ENCODE measurements at places on chromosomes 13 and 19. TPM values are rescaled to one million over a fixed set of nuclear protein-coding genes. Genes with fewer than 3 reads are reported as not detected.
A peak's percentile ranks its signal among the peaks of the same experiment; 100 is the strongest.

DNA sequence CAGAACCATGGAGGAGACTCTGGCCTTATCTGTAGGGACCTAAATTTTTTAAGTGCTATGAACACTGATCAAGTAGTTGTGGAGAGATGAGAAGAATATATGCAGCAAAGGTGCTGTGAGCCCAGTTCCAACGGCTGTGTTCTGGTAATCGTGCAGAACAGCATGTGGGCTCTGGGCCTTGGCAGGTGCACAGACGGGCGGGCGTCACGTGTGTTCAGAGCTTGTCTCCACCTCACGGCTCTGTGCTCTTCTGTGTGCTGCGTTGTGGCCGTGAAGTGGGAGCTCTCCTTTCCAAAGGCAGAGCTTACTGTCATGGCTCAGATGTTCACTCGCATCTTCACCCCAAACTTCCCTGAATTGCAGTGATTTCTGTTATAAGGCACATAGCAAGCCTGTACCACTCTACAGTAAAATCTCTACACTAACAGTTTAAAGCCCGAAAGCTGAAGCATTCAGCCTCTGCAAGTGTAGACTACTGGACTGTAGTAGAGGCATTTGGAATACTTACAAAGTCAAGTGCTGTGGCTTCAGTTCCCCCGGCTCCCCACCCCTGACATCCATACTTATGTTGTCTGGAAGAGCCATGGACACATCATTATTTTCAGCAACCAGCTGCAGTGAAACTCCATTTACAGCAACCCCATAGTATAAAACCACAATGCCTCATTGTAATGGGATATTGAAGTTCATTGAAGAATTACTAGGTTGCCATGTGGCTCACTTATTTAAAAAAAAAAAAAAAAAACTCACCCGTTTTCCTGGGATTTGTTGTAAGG lies 27.5 kb upstream of the TEX29 start:
- DNase-seq = no peak

DNA sequence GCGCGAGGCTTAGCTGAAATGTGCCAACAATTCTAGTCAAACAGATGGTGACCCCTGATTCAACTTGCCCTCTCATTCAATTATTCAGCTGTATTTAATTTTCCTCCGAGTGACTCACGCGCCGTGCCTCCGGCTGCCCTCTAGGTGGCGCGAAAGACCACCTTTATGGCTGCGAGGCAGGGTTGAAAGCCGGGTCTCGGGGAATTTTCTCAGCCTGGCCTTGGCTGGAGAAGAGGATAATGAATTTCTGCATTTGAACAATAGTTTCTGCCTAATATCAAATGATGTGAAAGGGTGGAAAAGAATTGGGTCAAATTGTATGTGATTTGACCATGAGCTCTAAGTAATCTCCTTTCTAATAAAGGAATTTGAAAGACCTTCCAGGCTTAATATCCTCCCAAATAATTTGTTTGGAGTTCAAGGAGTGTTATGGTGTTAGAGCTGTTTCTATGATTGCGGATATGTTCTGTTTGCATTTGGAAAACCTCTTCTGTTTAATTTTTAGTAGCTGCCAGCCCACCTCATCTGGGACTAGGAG lies 310.9 kb downstream of the ZNF536 start:
- DNase-seq = peak; percentile 44

DNA sequence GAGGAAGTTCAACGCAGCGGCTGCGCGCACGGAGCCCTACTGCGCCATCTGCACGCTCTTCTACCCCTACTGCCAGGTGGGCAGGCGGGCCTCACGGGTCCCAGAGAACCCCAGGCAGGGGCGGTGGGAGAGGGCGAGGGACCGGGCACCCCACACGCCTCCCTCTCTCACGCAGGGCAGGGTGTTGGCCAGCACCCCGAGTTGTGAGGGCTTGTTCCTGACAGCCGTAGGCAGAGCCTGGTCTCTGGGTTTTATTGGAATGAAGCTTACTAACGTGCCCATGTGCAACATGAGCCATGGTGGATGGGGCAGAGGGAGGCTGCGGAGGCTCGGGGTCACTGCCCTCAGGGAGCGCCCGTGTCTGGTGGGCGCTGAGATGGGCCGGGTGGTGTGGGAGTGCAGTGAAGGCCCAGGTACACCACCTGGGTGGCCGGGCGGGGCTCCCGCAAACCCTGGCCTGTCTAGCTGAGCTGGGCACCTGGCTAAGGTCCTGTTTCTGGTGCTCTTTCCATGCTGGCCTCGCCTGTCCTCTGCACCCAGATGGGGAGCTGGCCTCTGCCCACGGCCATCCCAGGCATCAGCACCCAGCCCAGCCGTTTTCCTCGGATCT lies 165.2 kb downstream of the KDM4B start:
- no peak for DNase-seq

DNA sequence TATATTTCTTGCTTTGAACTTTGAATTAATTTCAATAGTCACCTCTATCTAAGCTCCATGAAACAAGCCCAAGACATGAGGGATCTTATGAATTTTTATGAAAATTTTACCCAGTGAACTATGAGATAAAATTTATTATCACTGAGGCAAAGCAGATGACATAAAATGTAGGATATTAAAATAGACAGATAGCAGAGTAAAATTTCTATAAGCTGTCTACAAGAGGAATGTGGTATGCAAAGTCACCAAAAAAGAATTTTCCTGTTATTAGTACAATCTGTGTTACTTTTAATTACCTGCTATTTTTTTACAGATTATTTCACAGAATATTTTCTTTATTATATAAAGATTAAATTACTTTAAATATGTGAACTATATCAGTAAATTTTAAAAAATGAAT lies 2312.6 kb downstream of the PCDH9 start:
- no peak for DNase-seq

PINLYP gene
- total RNA-seq = 0.64 TPM

STOML3 gene
- not detected for total RNA-seq

- DNase-seq = no peak
These were observed 5.8 kb downstream of the CBARP start for GRCh38 chr19:1231729-1232637.
